ENCODE measurements at places on chromosomes 1 and 21. TPM values are rescaled to one million over a fixed set of nuclear protein-coding genes. Genes with fewer than 3 reads are reported as not detected.

AMY1A gene
- total RNA-seq: not detected

ADAMTS4 gene
- total RNA-seq: 0.52 TPM

GFI1 gene
- total RNA-seq: 0.29 TPM

OR10J1 gene
- not detected for total RNA-seq

HMCN1 gene
- total RNA-seq: 0.66 TPM

DYNLT5 gene
- total RNA-seq: not detected

RIPPLY3 gene
- 11.4 TPM for total RNA-seq

PDPN gene
- 0.47 TPM for total RNA-seq

C4BPA gene
- total RNA-seq: not detected

S100A16 gene
- total RNA-seq: 1,254 TPM

SPRR2A gene
- not detected for total RNA-seq

SYT2 gene
- total RNA-seq: not detected

DTL gene
- 57.9 TPM for total RNA-seq

SELL gene
- 1.2 TPM for total RNA-seq

EPHA10 gene
- total RNA-seq: 3.5 TPM

CXADR gene
- 11.2 TPM for total RNA-seq

GJC2 gene
- 2.2 TPM for total RNA-seq

SRGAP2C gene
- total RNA-seq: 7.6 TPM

CGN gene
- total RNA-seq: 20.1 TPM

MRPS6 gene
- 35.0 TPM for total RNA-seq

RGS1 gene
- total RNA-seq: not detected

ATP6V1G3 gene
- not detected for total RNA-seq

Measured in PC-3 (cell line).